ENCODE measurements at places on chromosomes 1 and 21.
A peak's percentile ranks its signal among the peaks of the same experiment; 100 is the strongest.

DNA sequence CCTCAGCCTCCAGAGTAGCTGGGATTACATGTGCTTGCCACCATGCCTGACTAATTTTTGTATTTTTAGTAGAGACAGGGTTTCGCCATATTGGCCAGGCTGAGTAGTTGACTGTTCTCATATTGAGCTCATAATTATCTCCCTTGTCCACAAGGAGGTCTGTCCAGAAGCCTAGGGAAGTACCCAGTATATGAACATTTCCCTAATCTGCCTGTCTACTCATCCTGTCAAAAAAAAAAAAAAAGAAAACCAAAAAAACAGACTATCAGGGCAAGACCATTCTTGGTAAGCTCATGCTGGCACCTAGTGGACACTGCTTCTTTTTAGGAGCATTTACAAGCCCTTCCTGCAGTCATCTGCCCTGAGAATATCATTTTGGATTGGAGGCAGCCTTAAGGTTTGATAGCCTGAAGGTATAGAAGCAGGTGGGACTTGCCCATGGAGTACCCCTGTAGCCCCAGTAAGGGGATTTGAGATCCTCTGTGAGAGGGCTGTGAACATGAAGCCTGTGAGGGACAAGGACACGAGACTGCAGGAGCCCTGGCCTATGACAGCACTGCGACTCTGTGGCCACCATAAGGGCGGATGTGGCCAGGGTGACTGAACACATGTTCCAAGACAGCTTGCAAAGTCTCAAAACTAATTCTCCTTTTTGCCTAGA is 10.8 kb upstream of the DUSP12 start:
- DNase-seq: no peak

GRCh38 chr1:91575909-91576519 is 75.4 kb downstream of the CDC7 start:
- DNase-seq: no peak

DNA sequence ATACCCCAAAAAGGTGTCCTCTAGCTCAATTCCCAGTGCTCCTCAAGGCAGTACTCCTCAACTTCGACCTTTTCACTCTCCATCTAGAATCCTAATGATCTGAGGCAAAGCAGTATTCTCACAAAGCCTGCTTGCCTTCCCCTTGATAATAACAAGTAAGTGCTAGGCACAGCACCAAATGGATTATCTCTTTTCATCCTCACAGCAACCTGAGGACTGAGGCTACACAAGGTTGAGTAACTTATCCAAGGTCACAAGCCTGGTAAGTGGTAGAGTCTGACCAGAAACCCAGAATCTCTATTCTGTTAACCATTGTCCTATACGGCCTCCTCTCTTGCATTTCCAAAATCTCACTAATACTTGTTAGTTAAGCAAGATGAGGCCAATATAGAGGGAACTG is 5.1 kb downstream of the SYDE2 start:
- DNase-seq: no peak

GRCh38 chr1:61851849-61852669 is 109.8 kb downstream of the PATJ start:
- DNase-seq: peak; percentile 31

GRCh38 chr1:201894343-201895119 is 5.8 kb downstream of the SHISA4 start:
- DNase-seq: no peak

GRCh38 chr1:7831458-7831857 is 21.4 kb downstream of the UTS2 start:
- DNase-seq: no peak

DNA sequence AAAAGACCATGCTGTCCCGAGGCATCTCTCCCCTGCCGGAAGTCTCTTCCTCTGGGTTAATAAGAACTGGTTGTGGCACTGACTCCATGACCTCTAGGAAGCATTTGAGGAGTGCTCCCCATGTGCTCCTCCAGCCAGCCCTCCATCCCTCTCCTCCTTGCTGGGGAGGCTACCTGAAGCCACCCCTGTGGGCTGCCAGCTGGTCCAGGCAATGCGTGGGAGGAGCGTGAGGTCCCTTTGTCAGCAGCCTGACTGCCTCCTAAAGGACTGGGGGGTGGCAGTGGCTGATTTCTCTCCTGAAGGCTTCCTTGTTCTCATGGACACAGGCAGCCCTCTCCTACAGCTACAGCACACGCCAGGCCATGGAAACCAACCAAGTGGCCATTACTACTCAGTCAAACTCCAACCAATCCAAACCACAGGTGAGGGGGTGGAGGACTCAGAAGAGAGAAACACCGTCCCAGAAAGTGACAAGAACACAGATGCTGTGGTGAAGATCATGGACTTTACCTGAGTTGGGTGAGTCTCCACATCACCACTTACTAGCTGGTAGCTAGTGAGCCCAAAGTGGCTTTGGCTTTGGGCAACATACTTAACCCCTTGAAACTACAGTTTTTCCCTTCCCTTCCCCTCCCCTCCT is 35.2 kb downstream of the NENF start:
- no peak for DNase-seq

GRCh38 chr1:101250222-101250621 is 13.4 kb downstream of the S1PR1 start:
- DNase-seq: no peak

DNA sequence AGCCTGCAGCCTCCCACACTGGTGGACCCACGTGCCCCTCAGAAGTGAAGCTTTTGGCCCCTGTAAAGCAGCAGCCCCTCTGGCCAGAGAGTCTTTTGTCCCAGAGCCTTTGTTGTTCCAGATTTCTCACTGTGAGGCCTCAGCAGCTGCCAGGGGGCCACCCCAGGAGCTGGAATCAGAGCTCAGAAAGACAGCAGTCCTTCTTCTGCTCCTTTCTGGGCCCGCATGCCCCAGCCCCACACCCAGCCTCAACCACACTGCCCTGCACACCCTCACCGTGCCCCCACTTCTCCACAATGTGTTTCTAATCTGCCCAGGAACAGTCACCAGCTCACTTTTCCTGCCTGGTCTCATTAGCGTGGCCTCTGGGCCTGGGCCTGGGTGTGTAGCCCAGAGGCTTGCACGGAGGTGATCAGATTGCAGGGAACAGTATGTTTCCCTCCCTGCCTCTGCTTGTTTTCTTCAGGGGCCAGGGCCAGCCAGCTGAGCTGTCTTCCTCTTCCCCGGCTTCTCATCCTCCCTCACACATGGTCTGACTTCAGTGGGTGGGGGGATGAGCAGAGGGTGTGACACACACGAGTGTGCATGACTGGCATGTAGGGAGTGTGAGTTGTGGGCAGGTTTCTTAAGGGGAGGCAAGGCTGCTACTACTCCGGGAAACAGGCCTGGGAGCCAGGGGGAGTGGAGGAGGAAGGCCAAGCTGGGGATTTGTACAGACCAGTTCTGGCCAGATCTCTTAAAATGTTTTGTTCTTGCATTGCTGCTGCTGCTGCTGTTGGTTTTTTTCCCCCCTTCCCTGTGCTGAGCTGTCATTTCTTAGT is 82.5 kb upstream of the ZNF648 start:
- peak; percentile 45 for DNase-seq

GRCh38 chr1:172662464-172663109 is 3.7 kb downstream of the FASLG start:
- DNase-seq: peak; percentile 18

All from large intestine (tissue), 12 donors.